ENCODE measurements at places on chromosomes 5 and 9. TPM values are rescaled to one million over a fixed set of nuclear protein-coding genes. Genes with fewer than 3 reads are reported as not detected.

DNA sequence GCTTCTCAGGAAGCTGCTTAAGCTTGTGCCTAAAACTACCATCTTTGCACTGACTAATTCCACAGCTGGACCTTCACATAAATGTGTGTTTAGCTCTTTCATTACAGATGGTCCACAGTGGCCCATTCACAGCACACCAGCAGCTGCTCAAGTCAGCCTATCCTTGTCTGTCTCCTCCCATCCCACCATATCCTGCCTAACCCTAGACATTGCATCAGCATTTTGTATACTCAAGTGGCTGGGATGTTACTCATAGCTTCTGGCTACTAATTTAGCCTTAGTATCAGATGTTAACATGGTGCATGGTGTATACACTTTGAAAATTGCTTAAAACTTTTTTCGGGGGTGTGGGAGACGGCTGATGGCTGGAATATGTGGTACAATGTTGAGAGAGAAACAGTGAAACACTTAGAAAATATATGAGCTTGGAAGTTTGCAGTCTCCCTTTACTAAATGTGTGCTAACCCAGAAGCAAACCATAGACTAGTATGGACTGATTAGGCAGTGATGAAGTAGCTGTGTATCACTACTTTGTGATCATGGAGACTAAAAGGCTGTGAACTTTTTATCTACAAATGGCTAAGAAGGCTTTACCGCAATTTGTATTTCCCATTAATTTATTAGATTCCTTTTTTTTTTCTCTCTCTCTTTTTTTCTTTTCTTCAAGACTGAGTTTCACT is 83.1 kb downstream of the JMY start:
- peaks cover 23% of the 10 kb centered on the region for H3K36me3 ChIP-seq
- H3K4me1 ChIP-seq, result peaks cover 5% of the 10 kb centered on the region
- no peak overlapping the region for H3K4me3 ChIP-seq
- H3K27ac ChIP-seq, result peak overlapping the region; percentile 5
- H3K27me3 ChIP-seq, result no peaks in the 10 kb centered on the region

DNA sequence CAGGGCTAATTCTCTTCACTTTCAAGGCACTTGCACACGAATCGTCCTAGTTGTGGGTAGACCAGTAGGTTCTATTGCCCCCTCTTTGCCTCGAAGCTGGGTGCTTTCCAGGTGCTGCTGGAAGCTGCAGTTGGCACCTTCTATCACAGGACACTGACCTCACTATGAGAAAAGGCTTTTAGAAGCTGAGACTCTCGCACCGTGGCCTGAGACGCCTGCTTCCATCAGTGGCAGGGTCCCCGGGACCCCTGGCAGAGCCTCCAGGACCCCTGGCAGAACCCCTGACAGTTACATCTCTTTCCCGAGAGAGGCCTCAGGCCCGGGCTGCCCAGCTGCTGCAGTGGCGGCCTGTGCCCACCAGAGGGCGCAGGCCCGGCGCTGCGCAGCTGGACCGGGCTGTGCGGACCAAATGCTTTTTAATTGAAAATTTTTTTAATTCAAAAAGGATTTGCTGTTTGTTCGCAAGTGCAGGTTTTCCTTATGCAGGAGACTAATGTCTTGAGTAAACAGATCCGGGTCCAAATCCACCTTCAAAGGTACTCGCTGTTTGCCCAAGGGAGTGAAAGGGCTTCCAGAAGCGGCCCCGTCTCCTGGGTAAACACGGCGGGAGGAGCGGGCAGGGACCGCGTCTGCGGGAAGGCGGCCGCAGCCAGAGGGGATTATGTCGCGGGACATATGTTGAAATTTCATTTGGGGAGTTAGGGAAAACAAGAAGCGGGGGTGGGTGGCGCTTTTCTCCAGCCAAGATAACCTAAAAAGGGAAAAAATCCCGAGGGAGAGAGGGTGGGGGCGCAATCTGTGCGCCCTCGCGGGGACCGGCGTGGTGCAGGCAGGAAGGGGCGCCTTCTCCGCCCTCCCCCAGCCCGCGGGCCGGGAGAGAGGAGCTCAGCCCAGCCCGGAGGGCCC is 114.5 kb upstream of the LMX1B start:
- H3K4me3 ChIP-seq, result no peak overlapping the region
- DNase-seq, result peak; percentile 69
- H3K27me3 ChIP-seq, result peaks cover 51% of the 10 kb centered on the region
- peaks cover 39% of the 10 kb centered on the region for H3K4me1 ChIP-seq

- no peaks in the 10 kb centered on the region for H3K4me1 ChIP-seq
- H3K27ac ChIP-seq, result no peak overlapping the region
- no peak overlapping the region for H3K4me3 ChIP-seq
Measured at GRCh38 chr5:143182901-143183820, 220.3 kb downstream of the NR3C1 start.

- peaks cover 45% of the 10 kb centered on the region for H3K27me3 ChIP-seq
- no peak overlapping the region for H3K27ac ChIP-seq
- no peaks in the 10 kb centered on the region for H3K4me1 ChIP-seq
Measured at GRCh38 chr5:142221091-142221860, 103.5 kb downstream of the SPRY4 start.

- no peak within 1 kb of the TSS for H3K27ac ChIP-seq
- H3K27me3 ChIP-seq, result no peaks in the 10 kb centered on the region
- no peak within 1 kb of the TSS for H3K4me3 ChIP-seq
- DNase-seq, result peak; percentile 88
- H3K4me1 ChIP-seq, result peaks cover 20% of the 10 kb centered on the region
Measured at GRCh38 chr9:33239921-33240320, at the start of gene SPINK4. Gene SPINK4 (plus strand): TSS chr9:33240167. CDS start chr9:33240209, 42 bp downstream.

- no peaks in the 10 kb centered on the region for H3K4me1 ChIP-seq
- no peaks in the 10 kb centered on the region for H3K27me3 ChIP-seq
- H3K27ac ChIP-seq, result no peak overlapping the region
- no peak for DNase-seq
- H3K36me3 ChIP-seq, result no peaks in the 10 kb centered on the region
Measured at GRCh38 chr5:136682986-136683385, 317.6 kb upstream of the TRPC7 start.

- peak overlapping the region; percentile 97 for H3K27ac ChIP-seq
- H3K4me1 ChIP-seq, result peaks cover 16% of the 10 kb centered on the region
Measured at GRCh38 chr5:65927503-65928321, 1.3 kb downstream of the ERBIN start.

FBP1 gene
- not detected for polyA plus RNA-seq

- H3K4me1 ChIP-seq, result no peaks in the 10 kb centered on the region
- 0 out of 3 replicates have a peak, but pooled peaks cover 2% of the 10 kb centered on the region for H3K27me3 ChIP-seq
- H3K4me3 ChIP-seq, result no peak overlapping the region
- DNase-seq, result no peak
- no peak overlapping the region for H3K27ac ChIP-seq
Measured at GRCh38 chr9:134950386-134951210, 32.9 kb upstream of the FCN1 start.

DNA sequence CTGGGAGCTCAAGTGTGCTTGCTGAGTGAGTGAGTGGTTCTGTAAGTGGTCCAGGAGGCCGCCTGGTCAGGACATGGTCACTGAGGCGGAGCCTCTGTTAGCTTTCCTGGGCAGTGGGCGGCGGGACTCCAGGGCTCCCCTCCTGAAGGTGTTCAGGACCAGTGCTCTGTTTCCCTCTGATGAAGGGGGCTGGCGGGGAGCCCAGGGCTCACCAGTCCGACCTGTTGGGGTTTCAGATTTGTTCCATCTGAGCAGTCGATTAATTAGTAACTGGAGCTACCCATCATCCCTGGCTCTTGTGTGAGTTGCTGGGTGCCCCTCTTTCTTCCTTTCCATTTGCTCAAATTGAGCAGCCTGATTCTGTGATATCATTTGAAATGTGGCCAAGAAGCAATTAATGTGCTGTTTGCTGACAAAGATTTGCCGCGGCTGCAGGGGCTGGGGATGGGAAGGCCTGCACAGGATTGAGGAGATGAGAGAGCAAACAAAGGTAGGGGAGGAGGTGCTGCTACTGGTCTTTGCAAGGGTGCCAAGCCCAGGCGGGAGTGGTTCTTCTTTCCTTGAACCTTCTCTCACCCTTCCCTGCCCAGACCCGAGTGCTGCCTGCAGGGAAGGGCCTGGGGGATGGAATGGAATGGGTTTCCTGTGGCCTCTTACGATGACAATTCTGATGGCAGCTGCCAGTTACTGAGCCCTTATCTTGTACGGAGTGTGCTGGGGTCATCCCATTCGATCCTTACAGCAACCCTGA is 92.8 kb upstream of the PITX1 start:
- H3K4me3 ChIP-seq, result no peak overlapping the region
- H3K36me3 ChIP-seq, result no peaks in the 10 kb centered on the region
- no peaks in the 10 kb centered on the region for H3K27me3 ChIP-seq

AK8 gene
- polyA plus RNA-seq, result not detected

DNA sequence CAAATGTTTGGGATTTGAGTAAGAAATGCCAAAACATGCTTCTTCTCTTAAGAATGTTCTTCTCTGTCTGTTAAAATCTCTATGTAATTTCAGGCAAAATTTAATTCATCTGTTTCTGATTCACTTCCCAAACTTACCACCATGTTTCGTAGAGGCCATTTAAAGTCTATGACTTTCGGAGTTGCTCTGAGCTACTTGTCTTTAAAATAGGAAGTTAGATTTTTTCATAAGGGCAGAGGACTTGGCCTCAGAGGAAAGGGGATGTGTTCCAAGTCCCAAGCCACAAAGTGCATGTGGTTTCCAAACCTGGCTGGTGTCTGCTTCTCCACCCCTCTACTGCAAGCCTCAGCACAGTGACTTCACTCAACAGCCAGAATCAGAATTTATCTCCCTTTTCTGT is 111.3 kb upstream of the ADRA1B start:
- no peak for DNase-seq
- H3K4me3 ChIP-seq, result no peak overlapping the region
- no peaks in the 10 kb centered on the region for H3K27me3 ChIP-seq
- H3K4me1 ChIP-seq, result no peaks in the 10 kb centered on the region

- H3K4me1 ChIP-seq, result no peaks in the 10 kb centered on the region
- peaks cover 18% of the 10 kb centered on the region for H3K27me3 ChIP-seq
- H3K27ac ChIP-seq, result no peak overlapping the region
- no peaks in the 10 kb centered on the region for H3K36me3 ChIP-seq
Measured at GRCh38 chr5:124574521-124575436, 171.7 kb downstream of the ZNF608 start.

DNA sequence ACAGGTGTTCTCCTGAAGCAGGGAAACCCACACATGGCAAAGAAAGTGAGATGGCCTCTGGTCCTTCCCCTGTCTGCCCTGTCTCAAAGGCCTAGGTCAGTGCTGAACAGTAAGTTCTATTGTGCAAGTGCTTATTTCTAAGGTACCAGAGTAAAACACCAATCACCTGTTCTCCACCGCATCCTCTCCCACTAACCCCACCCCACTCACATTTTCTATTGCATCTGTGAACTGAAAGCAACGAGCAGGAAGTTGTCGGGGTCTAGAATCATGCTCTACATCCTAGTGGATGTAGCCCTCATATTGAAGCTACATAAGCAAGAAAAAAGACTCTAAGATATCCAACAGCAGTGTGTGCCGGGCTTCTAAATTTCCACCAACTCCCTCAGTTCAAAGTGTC is 265.9 kb downstream of the ENC1 start:
- H3K4me1 ChIP-seq, result no peaks in the 10 kb centered on the region
- H3K4me3 ChIP-seq, result no peak overlapping the region
- no peaks in the 10 kb centered on the region for H3K36me3 ChIP-seq

ADGRV1 gene
- polyA plus RNA-seq, result 50.7 TPM

DNA sequence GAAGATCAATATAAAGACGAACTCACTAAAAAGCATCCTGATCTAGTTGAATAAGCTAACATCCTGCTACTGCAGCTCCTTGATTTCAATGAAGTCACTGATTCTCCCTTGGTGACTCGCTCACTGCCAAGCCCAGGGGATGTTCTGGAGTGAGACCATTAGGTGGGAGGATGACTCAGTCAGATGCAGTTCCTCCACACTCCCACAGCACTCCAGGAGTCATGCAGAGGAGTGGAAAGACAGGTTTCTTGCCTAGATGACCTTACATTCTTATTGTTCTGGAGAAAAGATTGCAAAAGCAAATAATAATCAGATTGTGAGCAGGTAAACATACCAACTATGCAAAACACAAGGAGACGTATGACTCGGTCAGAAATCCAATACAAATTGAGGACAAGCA is 15.3 kb downstream of the GCNT4 start:
- H3K27ac ChIP-seq, result no peak overlapping the region
- no peak overlapping the region for H3K4me3 ChIP-seq
- H3K4me1 ChIP-seq, result no peaks in the 10 kb centered on the region
- H3K36me3 ChIP-seq, result no peaks in the 10 kb centered on the region

DNA sequence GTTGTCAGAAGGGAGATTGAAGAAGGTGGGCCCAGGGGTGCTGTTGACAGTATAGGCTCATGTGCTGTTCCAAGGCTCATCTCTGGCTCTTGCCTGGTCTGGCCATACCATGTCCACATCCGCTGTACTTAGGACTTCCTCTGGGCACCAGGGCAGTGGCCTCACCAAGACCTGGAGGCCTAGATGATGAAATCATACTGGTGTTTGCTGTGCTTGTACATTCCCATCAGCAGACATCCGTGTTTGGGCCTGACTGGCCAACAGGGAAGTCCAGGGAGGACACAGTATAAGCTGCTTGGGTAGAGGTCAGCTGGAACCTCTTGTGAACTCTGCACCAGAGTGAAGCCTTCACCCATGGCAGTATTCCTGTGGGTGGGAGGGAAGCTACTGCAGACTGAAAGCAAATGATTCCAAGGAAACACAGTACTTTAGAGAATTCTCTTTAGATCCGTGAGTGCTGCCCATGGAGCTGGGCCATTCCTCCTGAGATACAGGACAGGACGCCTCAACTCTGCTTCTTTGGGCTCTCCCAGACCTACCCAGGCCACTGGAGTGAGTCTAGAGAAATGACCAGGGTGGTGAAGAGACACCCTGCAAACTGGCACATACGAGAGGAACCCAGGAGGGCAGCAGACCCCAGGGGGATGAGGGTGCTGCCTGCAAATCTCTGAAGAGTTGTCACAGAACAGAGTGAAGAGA is 22.5 kb downstream of the POLR1E start:
- peaks cover 58% of the 10 kb centered on the region for H3K36me3 ChIP-seq
- no peak overlapping the region for H3K27ac ChIP-seq
- H3K4me1 ChIP-seq, result peaks cover 4% of the 10 kb centered on the region
- no peak overlapping the region for H3K4me3 ChIP-seq

GRCh38 chr5:109252731-109253130 is 157.0 kb downstream of the PJA2 start:
- no peak overlapping the region for H3K4me3 ChIP-seq
- no peak for DNase-seq
- peaks cover 27% of the 10 kb centered on the region for H3K27me3 ChIP-seq
- no peaks in the 10 kb centered on the region for H3K4me1 ChIP-seq
- no peaks in the 10 kb centered on the region for H3K36me3 ChIP-seq
- H3K27ac ChIP-seq, result no peak overlapping the region

DNA sequence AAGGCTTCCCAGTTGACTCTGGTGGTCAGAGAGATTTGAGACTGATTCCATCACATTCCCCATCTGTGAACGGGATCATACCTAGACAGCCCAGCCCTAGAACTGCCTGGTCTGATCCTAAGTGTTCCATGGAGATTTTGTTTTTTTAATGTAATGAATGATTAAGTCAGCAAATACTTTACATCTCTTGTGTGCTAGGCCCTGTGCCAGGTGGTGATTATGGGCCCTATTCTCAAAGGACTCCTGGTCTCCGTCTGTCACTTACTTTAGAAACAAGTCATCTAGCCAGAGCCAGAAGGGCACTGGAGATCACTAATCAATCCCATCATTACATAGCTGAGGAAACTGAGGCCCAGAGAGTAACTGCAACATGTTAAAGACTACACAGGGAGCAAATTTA is 1.1 kb upstream of the GPX3 start:
- DNase-seq, result no peak
- H3K36me3 ChIP-seq, result no peaks in the 10 kb centered on the region
- no peak overlapping the region for H3K27ac ChIP-seq
- no peak overlapping the region for H3K4me3 ChIP-seq

All from K562 (cell line).